ENCODE measurements at places on chromosomes 5 and 9. TPM values are rescaled to one million over a fixed set of nuclear protein-coding genes. Genes with fewer than 3 reads are reported as not detected.

DNA sequence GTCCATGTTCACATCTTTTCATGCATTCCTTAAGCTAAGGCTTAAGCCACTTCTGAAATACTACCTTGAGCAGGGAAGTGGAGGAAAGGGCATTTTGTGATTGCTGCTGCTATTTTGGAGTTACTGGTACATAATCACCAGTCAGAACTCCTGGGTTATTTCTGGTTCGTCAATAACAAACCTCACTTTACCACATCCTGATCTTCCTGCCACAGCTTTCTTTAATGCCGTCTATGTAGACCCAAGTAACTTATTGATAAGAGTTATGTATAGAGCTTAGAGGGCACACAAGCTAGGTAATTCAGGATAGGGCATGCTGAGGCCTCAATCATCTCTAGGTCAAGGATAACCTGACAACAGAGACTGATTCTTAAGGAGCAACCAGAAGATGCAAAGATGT is 120.7 kb downstream of the DOCK8 start:
- DNase-seq, result no peak

DNA sequence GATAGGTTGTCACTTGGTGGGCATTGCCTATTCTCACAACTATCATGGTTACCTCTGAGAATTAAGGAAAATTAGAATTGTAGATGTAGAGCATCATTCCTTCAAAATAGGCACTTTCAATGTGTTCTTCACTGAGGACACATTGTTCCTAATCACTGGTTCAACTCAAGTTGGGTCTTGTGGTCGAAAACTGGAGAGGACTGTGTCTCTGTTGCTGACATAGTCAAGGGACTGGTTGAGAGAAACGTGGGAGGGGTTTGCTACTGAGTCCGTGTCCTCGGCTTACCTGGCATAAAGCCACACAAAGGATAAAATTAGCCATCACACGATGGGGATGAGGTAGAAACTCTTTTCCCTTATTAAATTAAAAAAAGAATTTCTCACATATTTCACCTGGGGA is 205.9 kb upstream of the CD180 start:
- no peak for DNase-seq

DNA sequence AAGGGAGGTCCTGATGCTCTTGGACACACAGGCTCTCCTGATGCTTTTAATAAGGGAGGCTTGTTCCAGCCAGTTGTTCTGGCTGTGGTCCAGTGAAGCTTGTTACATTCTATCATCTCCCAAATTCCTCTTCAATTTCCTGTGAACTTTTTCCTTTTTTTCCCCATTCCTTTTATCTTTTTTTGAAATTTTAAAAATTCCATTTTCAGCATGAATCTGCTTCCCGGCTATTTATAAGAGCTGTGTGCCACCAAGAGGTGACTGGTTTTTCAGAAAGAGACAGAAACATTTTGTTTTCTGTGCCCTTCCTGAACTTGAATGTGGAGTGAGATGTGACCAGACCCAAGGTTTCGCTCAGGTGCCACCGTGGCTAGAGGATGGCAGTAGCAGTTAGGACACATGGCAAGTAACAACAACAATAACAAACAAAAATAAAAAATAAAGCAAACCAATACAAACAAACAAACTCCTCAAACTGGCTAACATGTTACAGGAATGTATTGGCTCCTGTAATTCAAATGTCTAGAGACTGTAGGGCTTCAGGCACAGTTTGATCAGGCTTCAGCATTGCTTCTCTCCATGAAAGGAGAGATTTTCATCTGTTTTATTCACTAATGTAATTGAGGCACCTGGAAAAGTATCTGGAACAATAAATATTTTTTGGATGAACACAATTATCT is 121.1 kb downstream of the BOD1 start:
- no peak for DNase-seq

- DNase-seq, result no peak
Observed at GRCh38 chr5:112844489-112844888, 16.6 kb upstream of the SRP19 start.

Gene LTC4S
- 10.3 TPM for total RNA-seq

Gene WDR31
- 13.0 TPM for total RNA-seq

Gene PCDHB15
- 5.8 TPM for total RNA-seq

Gene SLIT3
- 12.4 TPM for total RNA-seq

Gene DUSP1
- 103 TPM for total RNA-seq

Data from Right ventricle myocardium inferior (tissue), 1 donor.